ENCODE measurements at places on chromosomes 7 and 10.

DNA sequence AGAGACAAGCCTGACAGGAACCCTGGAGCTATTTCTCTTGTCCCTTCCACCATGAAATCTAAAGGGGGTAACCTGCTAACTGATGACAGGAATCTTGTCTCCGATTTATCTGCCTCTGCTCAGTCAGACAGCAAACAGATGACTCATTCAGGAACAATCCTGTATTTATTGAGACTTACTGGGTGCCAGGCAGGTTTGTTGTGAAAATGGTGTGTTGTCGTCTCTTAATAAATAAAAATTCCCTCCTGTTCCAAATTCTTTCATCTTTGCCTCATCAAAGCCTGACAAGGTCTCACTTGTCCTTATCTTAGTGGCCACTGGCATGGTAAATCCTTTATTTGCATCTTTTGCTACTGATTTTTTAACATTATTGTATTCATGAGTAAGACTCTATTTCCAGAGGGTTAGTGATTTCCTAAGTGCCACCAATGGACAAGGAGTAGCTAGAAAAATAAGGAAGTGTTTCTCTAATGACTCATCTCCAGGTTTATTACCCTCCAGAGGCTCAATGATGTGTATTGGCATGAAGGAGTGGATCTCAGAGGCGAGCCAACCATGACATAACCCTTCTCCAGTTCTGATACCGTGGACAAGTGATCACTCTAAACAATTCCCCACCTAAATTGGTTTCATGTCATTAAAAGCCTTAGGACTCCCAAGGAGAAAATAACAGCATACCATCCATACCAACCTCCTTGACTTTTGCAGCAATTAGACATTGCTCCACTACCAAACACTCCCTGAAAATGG, 724.0 kb downstream of the GRID1 start:
- DNase-seq: no peak

- DNase-seq: no peak
Observed at GRCh38 chr7:74387606-74388005, 66.1 kb upstream of the GTF2IRD1 start.

GRCh38 chr7:5582532-5582935, 158.9 kb upstream of the TNRC18 start:
- no peak for DNase-seq

DNA sequence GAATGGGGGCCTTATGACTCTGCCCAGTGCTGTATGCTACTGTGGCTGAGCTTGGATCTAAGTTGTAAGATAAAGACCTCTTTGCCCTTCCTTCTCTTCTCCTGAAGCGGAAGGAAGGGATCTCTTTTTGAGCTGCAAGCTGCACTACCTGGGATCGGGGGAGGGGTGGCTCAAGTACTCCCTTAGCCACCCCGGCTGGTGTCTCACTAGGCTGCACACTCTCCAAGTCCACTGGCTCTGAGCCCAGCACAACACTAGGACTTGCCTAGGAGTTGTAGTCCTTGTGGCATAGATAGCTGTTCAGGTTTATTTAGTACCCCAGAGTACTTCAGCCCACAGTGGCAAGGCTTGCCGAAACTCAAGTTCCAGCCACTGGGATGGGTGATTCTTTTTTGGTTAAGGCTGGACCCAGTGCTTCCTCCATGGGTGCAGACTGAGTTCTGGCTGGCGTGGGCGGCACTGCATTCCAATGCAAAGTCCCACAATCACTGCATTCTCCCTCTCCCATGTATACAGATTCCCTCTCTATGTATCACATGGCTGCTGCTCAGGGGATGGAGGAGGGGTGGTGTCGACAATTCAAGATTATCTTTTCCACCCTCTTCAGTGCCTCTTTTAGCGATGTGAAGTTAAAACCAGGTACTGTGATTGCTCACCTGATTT, 76.2 kb upstream of the SLC25A13 start:
- DNase-seq: no peak

- DNase-seq: no peak
Observed at GRCh38 chr10:68175949-68176348, 56.0 kb downstream of the ATOH7 start.

- no peak for DNase-seq
Observed at GRCh38 chr10:90983914-90984549, 63.1 kb upstream of the ANKRD1 start.

GRCh38 chr10:5343979-5344378, 20.8 kb upstream of the UCN3 start:
- no peak for DNase-seq

GRCh38 chr10:51846856-51847506, 147.6 kb upstream of the CSTF2T start:
- DNase-seq: no peak

DNA sequence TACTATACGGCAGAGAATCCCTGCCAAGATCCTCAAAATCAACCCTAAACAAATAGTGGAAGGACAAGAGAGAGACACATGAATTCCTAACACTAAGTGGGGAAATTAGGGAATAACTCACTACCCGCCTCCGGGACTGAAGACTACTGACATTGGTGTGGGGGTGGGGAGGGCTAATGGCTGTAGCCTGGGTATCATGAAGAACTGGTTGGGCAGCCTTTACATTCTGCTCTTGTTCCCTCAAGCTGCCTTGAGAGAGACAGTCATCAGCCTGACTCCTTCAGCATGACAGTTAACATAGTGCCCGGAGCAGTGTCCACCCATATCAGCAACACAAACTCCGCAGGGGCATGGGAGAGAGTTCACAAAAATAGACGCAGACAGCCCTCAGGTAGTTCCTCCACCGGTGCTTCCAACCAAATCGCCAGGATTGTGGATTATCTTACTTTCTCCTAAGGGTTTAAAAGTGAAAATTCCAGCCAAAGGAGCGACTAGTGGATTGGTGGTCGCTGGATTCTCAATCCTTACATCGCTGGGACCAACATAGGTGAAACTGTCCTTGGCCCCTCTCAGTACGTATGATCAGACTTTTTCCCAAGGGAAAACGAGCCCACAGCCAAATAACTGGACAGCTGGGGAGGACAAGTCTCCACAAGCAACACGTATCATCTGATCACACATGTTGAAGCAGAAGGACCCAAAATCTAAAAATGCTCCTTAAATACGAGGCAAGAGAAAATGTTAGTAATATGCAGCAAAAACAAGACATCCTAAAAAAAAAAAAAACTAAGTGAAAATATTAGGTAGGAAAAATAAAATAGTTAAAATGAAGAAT, 22.6 kb downstream of the TMEM254 start:
- no peak for DNase-seq

- DNase-seq: no peak
Observed at GRCh38 chr10:121556918-121557573, 41.2 kb downstream of the FGFR2 start.

DNA sequence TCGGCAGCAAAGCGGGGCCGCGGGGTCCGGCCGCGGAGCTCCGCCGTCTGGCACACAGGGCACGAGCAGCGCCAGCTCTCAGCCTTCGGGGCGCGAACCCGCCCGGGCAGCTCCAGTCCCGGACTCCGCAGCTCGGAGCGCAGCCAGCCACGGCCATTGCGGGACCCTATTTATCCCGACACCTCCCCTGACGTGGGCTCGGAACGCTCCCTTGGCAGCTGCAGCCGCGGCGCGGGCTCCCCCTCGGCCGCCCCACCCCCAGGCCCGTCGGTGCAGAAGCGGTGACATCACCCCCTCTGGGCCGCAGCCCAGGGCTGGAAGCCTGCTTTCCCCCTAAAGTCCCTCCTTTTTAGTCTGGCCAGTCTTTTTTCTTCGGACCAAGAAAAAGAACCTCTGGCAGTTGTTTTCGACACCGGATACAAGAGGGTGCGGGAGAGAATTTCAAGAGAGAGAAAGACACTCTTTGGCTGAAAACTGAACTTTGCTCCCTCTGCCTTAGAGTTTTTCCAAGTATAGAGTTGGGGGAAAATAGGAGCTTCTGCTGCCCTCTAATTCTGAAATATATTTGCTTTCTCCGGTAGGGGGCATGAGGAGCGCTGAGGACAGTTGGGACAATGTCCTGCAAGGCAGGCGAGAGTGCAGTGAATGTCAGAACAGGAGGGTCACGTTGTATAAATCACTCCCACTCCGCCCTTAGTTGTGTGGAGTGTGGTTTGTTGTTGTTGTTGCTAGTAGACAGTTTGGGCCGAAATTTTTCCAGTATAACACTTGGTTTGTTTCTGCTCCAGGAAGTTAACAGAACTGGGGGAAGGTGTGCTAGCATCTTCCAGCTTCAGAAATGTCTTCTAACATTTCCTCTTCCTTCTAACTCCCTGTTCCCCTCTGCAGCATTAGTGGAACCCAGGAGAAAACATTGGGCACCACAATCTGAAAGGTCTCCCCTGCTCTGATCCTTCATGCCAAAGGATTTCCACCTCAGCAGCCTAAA, at the start of gene SFRP4:
Gene SFRP4 (minus strand): TSS at position 145 of the 988 bp plus-strand sequence. CDS start 280 bp downstream, outside the sequence.
- DNase-seq: no peak

Data from activated CD4-positive, CD25-positive, alpha-beta regulatory T cell treated with anti-CD3 and anti-CD28 coated beads, Interleukin-2, amount 50 U/mL, for 72 hours (primary cell).